ENCODE measurements at places on chromosomes 16 and 17.

DNA sequence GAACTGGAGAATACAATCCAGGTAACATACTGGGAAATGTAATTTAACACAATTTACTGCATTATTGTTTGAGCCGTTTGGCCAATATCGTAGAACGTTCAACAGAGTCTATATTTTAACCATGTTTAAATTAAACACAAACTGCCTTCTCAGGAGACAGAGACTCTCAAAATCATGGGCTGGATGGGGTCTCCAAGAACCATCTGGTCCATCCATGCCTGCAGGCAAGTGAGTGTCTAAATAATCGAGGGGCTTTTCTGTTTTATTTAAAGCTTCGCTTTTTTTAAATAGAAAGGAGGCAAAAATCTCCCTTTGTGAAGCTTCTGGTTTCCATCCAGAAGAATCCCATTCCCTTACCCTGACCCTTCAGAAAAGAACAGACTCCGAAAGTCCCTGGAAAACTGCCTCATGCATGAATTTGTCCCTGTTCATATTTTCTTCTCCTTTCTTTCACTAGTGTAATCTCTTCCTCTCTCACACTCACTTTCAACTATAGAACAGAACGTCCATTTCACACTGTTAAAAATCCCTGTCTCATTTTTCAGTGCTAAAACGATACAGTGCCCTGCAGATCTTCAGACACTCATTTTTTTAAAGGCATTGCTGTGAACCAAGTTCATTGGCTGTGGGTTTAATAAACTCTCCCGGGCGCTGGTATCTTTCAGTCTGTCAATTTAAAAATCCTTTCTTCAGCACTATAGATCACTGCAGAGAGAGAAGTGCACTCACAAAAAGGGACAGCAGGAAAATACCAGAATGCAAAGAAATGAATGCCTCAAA, 111.4 kb upstream of the TOM1L1 start:
- no peak for DNase-seq

- DNase-seq: no peak
These were observed 6.9 kb downstream of the CREBBP start for GRCh38 chr16:3873482-3874173.

DNA sequence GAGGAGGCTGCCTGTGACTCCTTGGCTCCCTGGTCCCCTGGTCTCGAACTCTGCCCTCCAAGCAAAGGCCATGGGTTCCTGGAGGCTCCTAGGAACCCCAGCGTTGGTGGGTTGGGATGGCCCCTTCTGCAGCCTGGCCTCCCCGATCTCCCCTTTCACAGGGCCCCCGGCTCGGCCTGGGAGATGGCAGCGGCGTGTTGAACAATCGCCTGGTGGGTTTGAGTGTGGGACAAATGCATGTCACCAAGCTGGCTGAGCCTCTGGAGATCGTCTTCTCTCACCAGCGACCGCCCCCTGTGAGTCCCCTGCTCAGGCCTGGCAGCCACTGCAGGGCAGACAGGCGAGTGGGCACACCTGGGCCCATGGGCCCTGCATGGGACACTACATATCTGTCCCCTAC, 10.9 kb downstream of the ADGRG3 start:
- no peak for DNase-seq

DNA sequence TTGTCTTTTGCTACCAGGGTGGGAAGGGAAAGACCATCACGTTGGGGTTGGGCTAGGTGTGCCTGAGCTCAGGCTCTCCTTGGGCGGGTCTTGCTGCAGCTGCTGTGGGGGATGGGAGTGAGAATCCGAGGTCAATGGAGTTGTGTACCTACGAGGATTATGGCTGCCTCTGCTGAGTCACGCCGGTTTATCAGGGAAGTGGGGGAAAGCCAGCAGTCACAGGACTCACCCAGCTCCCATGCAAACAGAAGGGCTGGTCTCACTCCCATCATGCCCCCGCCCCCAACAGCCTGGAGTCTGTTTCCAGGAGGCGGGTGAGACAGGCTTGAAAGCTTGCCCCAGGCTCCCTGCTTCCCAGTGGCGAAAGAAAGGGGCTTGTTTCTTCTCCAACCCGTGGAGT, 1259.0 kb upstream of the GOT2 start:
- no peak for DNase-seq

DNA sequence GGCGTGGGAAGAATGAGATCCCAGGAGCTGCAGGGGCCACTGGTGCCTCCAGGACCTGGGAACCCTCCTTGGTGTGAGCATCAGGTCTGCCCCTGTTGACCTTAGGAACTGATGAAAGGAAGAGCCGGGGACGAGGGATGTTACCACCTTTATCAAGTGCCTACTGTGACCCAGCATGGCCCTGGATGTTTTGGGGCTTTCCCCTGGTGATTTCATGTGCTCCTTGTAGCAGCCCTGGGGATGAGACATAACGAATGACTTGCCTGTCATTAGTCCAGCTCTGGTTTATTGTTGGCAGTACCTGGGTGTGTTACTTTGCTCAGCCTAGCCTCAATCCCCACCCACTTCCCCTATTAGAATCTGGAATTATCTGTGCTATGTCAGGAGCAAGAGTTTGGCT, 39.9 kb downstream of the WSCD1 start:
- DNase-seq: no peak

DNA sequence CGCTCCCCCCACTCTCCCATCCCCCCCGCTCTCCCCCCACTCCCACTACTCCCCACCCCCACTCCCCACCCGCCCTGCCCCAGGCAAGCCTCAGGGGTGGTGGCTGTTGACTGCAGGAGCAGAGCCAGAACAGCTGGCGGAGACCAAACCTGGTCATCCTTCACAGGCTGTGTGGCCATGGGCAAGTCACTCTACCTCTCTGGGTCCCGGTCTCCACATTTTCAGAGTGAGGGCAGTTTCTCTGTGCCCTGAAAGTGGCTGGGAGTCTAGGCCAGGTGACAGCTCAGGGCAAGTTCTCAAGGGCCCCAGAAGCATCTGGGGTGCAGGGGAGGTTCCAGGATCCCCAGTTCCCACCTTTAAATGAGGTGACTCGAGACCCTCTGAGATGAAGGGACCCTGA, 15.1 kb upstream of the BAHCC1 start:
- DNase-seq: no peak

- no peak for DNase-seq
These were observed 63.3 kb upstream of the HSBP1 start for GRCh38 chr16:83744441-83744981.

DNA sequence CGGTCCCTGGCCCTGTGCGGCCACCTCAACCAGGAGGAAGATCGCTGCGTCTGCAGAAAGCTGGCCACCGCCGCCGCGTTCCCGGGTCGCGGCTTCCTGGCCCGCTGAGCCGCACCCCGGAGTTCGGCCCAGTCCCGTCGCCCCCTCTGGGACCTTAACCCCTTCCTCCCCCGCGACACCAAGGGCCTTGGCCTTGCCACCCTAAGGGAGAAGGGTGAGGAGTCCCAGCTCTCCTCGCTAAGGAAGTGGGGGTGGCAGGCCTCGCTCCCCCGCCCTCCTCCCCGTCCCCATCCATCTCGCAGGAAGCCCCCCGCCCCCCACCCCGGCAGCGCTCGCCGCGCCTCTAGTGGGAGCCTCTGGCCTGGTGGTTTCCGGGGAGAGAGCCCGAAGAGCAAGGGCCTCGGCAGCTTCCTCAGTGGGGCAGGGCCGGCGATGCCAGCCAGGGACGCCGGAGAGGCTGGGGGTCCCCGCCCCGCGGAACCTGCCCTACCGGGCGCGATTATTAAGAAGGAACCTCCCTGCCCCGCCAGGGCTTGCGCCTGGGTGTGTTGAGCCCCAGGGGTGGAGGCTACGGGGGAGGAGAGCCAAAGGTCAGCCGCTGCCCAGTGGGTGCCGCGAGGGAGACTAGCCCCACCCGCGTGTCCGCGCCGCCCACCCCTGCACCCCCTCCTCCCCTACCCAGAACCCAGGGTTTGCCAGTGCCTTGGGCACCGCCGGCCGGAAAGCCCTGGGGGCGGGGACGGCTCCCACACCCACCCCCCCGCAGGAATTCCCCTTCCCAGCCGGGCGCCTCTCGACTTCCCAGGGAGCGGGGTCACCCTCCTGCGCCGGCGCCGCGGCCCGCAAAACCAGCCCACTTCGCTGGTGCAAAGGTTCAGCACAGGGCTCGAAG, 6.8 kb downstream of the CBX4 start:
- no peak for DNase-seq

DNA sequence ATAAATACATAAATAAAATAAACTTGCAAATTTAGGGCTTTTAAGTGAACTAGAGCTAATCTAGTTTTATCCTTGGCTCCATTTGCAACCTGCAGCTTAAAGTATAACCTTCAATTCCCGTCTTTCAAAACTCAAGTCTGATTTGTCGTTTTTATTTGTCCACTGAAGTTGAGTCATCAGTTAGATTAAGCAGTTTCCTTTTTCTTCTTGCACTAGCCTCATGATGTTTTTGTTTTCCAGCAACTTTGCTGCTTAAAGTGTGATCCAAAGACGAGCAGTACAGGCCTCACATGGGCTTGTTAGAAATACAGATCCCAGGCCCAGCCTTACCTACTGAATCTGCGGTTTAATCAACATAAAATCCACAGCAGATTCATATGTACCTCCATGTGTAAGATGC, 13.8 kb downstream of the ARSG start:
- DNase-seq: no peak

- no peak for DNase-seq
These were observed 5.9 kb downstream of the PAM16 start for GRCh38 chr16:4344983-4345835.

GRCh38 chr17:3798273-3799180, 2.5 kb downstream of the ITGAE start:
- DNase-seq: no peak

DNA sequence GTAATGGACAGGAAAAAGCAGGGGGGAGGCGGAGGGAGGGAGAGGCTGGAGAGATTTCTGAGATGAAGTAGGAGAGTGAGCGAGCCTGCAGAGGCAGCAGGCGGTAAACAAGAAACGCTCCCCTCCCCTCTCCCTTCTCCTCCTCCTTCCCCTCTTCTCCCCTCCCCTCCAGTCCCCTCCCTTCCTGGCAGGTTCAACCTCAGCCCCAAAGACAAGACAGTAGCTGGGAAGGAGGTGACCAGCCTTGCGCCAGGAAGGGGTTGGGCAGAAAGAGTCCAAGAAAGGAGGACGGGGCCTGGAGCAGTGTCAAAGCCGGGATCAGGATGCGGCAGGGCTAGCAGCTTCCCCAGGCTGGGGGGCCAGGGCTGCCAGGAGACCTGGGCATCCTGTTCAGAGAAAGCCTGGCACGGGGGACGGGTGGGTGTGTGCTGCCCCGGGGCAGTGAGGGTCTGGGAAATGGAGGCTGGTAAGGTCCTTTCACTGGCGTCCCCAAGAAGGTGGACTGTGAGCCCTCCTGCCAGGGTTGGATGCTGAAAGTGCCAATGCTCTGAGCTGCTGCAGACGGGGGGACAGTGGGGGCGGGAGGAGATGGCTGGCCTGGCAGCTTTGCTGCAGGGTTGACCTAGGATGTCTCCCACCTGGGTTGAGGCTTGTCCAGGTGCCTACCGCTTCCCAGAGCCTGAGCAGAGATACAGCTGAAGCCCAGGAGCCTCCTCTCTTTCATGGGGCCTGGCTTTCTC, 261.6 kb upstream of the TNRC6C start:
- no peak for DNase-seq

DNA sequence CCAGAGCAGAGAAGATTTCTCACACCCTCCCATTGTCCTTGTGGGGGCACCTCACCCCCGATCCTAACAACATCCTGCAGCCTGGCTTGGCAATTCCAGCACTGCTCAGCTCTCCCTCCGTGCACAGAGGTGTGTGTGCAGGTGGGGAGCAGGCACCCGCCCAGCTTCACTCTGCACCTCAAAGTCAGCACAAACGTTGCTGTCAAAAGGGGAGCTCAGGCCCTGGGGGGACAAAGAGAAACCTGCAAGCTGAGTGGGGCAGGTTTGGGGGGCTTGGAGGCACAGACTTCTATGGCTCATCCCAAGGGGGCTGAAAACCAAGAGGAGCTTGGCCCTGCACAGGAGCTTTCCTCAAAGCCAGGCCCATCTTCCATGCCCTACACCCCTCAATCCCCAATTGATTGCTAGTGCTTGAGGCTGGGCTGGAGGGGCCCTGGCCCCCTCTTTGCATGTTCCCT, 231.9 kb upstream of the TNRC6C start:
- no peak for DNase-seq

GRCh38 chr17:33686171-33686570, 393.1 kb upstream of the ASIC2 start:
- no peak for DNase-seq

DNA sequence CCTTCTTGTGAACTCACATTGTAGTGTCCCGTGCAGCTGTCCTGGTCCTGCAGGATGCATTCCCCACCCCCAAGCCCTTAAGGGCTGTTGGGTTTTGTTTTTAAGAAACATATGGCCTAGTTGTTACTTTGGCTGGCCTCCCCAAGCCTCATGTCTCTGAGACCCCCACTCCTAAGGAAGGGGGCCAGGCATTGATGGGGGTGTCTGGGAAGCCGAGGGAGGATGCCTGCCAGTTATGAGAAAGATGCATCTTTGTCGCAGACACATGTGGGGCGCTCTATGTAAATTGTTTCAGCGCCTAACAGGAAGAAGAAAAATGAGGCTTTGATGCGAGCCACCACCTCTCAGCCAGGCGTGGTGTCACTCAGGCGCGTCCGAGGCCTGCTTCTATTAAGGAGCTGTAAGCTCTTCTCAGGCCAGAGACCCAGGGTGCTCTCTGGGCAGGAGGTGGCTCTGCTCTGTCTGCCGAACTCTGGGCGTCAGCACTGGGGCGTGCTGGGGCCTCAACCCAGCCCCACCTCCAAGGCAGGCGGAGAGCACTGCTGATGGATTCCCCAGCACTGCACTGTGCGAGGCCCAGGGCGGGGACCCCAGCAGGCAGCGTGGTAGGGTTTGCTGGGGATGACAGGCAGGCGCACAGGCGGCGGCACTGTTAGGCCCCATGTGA, 70.6 kb downstream of the SREBF1 start:
- DNase-seq: no peak

- DNase-seq: no peak
These were observed 145.8 kb downstream of the SPACA3 start for GRCh38 chr17:33137426-33137825.

DNA sequence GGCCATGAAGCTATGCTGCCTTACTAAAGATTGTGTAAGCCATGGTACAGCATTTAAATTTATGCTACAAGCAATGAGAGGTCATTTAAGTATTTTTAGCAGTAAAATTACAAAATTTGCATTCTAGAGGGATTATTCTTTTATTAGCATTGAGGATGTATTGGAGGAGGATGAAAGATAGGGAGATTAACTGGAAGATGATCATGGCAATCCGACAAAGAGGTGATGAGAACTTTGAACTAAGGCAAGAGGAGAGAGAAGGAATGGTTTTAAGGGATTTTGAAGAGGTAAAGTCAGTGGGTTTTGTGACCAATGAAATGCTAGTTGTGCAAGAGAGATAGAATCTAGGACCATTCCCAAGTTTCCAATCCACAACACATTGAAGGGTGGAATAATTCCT, 129.9 kb downstream of the SNX11 start:
- DNase-seq: no peak

Data from T-helper 9 cell (primary cell).